ENCODE measurements at places on chromosomes 3 and 15. TPM values are rescaled to one million over a fixed set of nuclear protein-coding genes. Genes with fewer than 3 reads are reported as not detected.

Gene RFX7
- 24.5 TPM for total RNA-seq

DNA sequence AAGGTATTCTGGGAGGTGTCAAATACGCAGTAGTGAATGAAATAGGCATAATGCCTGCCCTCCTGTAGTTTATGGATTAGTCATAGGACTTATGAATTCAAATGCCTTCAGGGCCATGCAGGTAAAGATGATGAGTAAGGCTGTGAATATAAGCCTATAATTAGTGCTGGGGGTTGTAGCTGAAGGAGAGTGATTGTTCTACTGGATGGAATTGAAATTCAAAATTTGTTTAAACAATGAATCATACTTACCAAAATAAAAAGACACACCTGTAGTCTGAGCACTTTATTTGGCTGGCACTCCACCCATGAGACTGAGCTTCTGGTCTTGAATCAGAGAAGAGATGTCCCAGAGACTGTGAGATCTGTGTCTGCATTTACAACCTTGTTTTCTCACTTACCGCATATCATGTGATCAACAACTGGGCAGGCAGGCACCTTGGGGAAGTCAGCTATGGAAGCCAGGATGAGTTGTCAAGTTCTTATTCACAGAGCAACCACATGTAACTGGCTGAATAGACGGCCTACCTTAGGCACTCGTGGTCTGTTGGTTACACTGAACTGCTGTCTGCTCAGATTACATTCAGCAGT lies 291.8 kb downstream of the NAALADL2 start:
- DNase-seq, result peak; percentile 48
- no peaks in the 10 kb centered on the region for H3K36me3 ChIP-seq
- no peak overlapping the region for H3K27ac ChIP-seq
- no peak overlapping the region for H3K4me3 ChIP-seq
- H3K27me3 ChIP-seq, result no peaks in the 10 kb centered on the region

GRCh38 chr3:150822636-150823035 lies 59.7 kb upstream of the SIAH2 start:
- H3K27ac ChIP-seq, result no peak overlapping the region
- H3K4me1 ChIP-seq, result no peaks in the 10 kb centered on the region
- no peaks in the 10 kb centered on the region for H3K27me3 ChIP-seq
- DNase-seq, result no peak
- H3K36me3 ChIP-seq, result no peaks in the 10 kb centered on the region
- no peak overlapping the region for H3K4me3 ChIP-seq

DNA sequence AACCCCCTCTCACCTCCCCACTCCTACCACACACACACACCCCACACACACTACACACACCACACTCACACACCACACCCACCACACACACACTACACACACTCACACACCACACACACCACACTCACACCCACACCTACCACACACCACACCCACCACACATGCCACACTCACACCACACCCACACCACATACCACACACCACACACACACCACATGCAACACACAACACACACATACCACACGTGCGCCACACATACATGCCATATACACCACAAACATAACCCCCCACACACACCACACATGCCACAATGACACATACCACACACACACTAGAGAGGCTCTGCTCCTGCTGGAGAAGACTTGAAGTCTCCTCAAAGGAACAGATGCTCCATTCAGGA lies 5.9 kb upstream of the ITPKA start:
- no peak overlapping the region for H3K27ac ChIP-seq
- peaks cover 4% of the 10 kb centered on the region for H3K4me1 ChIP-seq
- no peak overlapping the region for H3K4me3 ChIP-seq
- H3K27me3 ChIP-seq, result peaks cover 27% of the 10 kb centered on the region
- H3K36me3 ChIP-seq, result peaks cover 11% of the 10 kb centered on the region
